T-helper 1 cell (primary cell): ENCODE measurements at places on chromosomes 7 and 10.

DNA sequence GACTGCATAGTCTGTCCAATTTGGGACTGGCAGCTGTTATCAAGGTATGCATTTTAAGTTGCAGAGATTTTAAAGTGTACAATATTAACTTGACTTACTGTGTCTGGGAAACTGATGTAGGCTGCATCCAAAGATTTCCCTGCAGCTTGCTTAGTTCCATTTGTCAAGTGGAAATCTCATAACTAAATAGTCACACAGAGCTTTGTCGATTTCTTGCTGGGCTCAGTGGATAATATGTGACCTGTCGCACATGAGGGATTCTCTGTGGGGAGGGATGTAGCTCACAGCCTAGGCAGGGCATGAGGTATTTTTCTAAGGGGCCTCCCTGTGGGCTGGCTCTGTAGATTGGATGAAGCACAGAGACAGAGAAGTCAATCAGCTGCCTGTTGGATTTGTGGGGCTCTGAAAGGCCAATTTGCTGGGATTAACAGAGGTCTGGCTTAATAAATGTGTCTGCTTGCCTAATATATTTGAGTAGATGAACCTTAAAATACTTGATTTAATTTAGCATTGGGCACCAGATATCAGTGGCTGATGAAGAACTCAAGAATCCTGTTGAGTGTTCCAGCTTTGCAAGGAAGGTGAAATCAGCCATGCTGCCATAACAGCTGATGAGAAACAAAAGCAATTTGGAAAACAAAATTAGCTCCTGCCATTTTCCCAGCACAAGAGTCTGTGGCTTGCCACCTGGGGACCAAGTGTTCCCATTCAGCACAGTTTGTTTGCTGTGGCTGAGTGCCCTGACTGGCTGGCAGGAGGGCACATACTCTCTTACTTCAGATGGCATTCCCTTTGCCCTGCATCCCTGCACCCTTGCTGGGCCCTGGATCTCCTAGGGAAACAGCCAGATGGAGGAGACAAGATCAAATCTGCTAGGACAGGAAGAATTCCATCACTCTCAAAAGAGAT is 598.5 kb downstream of the SORCS3 start:
- no peak for DNase-seq

DNA sequence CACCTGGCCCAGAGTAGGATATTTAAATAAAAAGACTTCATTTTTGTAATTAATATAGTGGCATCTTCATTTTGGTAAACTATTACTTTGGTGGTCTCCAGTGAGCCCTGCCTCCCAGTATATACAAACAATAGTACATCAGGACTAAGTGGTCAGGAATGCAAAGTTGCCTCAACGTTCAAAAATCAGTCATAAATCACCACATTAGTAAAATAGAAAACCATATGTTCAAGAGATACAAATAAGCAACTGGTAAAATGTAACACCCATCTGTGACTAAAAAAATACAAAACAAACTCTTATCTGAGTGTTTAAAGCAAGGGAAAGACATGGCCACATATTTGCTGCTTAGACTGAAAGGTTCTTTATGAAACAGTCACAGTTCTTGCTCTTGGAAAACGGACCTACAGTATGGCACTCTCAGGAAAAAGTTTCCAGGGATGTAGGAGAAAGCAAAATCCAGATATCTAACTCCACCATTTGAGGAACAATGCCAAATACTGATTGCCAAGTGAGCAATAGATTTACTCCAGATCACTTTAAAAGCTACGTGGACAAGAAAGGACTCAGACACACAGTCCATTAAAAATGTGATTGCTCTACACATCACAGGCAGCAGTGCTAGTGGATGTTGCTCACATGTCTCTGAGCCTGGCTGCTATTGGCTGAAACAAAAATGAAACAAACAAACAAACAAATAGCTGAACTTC is 15.1 kb upstream of the RHOBTB1 start:
- no peak for DNase-seq

GRCh38 chr10:128035557-128035973 is 90.7 kb downstream of the MKI67 start:
- DNase-seq = peak; percentile 57

GRCh38 chr7:87471473-87471872 is 4.0 kb downstream of the ABCB4 start:
- no peak for DNase-seq

GRCh38 chr10:103584216-103585010 is 90.9 kb downstream of the NEURL1 start:
- peak; percentile 76 for DNase-seq

- no peak for DNase-seq
Observed at GRCh38 chr7:104852386-104852785, 161.6 kb upstream of the KMT2E start.

DNA sequence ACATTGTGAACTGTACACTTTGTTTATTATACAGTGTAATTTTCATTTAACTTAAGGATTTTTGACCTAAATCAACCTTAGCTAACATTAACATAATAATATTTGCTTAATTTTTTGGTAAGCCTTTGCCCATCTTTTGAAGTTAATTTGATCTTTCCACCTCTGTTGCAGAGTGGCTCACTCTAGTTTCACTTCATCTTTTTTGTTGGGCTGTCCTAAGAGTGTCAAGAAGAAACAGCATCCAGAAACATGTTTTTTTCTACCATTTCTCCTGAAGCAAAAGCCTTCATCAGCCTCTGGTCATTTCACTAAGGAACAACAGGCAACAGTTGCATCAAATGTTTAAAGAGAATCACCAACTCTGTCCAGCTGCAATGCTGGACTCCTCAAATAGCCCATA is 824.7 kb downstream of the REEP3 start:
- no peak for DNase-seq

GRCh38 chr7:85612514-85612913 is 425.7 kb upstream of the SEMA3D start:
- DNase-seq = no peak

- DNase-seq = no peak
Observed at GRCh38 chr10:44743535-44743934, 167.6 kb upstream of the TMEM72 start.

- DNase-seq = no peak
Observed at GRCh38 chr10:75013007-75013406, 98.4 kb upstream of the SAMD8 start.

GRCh38 chr10:30357806-30358205 is 8.7 kb upstream of the MTPAP start:
- no peak for DNase-seq

GRCh38 chr10:124119946-124120345 is 26.5 kb upstream of the CHST15 start:
- DNase-seq = no peak

GRCh38 chr10:68594405-68594804 is 34.3 kb downstream of the TET1 start:
- DNase-seq = no peak

- DNase-seq = no peak
Observed at GRCh38 chr10:119537953-119538630, 4.4 kb downstream of the RGS10 start.

GRCh38 chr7:37920849-37921805 is 687 bp downstream of the EPDR1 start:
- DNase-seq = no peak

DNA sequence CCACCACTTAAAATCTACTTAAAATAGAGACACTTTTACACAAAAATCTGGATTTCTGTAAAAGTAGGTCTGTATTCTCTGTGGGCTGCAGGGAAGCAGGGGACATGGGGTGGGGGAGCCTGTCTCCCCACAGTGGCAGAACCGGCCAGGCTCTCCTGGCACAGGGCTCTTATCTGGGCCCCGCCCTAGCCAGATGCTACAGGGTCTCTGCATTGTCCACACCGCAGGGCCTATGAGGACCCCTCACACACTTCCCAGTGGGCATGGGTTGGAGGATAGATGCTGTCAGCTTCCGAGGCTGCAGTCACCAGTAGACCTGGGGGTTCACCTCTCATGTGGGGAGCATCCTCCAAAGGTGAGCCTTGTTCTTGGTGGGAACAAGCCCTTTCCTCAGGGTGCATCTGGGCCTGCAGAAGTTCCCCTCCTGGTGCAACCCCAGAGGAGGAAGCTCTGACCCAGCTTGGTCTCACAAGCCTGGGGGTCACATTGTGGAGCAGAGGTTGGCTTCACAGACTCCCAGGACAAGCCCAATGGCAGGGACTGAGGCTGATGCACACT is 15.4 kb upstream of the MYL7 start:
- DNase-seq = no peak

DNA sequence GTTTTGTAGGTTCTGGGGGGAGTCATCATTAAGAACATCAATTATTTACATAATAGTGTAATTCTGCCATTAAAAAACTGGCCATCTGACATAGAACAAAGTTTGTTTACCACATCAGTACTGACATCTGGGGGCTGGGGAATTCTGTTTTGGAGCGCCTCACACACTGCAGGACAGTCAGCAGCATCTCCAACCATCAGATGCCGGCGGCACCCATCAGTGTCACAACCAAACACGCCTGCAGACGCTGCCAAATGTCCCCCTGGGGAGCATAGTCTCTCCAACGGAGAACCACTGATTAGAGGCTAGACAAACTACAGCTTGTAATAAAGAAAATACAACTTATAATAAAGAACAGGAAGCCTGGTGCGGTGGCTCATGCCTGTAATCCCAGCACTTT is 26.0 kb downstream of the GNA12 start:
- no peak for DNase-seq

DNA sequence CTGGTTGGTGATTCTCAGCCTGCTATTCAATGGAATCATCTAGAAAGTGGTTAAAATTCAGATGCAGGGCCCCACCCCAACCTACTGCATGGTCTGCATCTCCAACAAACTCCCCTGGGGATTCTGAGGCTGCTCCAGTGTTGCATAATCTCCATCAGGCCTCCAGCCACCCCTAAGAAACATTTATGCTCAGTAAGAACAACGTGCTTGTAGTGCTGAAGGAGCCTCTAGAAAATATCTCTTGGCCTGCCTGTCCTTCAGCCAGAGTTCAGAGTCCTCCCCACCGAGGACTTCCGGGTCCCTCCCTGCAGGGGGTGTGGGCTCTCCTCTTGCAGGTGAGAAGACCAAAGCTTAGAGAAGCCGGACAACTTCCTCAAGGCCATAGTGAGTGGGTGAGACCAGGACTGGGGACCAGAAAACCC is 159.8 kb downstream of the SH3PXD2A start:
- no peak for DNase-seq

DNA sequence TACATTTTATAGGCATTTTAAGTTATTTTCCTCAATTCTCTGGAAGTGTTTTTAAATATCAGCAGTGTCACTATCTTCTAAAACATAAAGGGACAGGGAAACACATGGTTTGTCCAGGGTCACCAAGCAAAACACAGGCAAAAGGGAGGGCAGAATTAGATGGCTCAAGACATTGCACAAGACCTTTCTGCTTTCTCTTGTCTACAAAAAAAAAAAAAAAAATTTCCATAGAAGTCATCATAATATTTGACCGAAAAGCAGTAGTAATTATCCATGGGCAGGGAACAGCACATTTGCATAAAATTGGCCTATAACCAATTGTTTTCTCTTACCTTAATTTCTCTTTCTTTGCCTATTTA is 703.1 kb upstream of the FZD8 start:
- no peak for DNase-seq

GRCh38 chr7:13846386-13846785 is 143.1 kb downstream of the ETV1 start:
- DNase-seq = no peak

GRCh38 chr7:19675816-19676215 is 33.0 kb downstream of the POLR1F start:
- DNase-seq = no peak

GRCh38 chr7:85695533-85695932 is 508.7 kb upstream of the SEMA3D start:
- no peak for DNase-seq

GRCh38 chr10:7230951-7231350 is 179.9 kb downstream of the SFMBT2 start:
- no peak for DNase-seq

GRCh38 chr10:26556748-26557640 is 118.9 kb downstream of the APBB1IP start:
- peak; percentile 14 for DNase-seq

GRCh38 chr7:79037001-79037400 is 416.5 kb downstream of the MAGI2 start:
- DNase-seq = no peak

DNA sequence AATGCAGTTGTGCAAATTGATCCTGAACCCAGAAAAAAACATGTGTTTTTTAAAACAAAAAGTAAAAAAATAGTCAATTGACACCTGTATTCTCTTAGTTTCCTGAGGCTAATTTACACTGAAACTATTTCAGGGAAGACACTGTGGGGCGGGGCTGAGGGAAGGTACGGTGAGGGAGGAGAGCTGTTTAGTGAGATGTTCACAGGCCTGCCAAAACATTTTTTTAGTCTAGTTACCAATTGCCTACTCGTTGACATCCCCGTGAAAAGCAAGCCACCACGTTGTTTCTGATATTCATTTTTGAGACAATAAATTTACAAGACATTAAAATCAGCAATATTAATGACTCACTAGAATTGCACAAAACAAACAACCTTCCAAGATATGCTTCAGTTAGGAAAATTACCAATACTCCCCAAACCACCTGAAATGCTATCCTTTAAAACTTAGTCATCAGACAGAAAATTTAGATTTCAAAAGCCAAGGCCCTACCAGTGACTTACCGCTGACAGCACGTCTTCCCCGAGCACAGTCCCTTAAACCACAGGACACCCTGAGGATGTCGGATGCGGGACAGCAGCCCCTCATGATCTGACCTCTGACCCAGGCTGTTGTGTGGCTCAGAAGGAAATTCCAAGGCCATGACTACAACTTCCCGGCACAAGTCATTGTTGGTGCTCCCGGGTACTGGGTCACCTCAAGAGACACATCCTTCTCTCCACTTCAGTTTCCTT is 279.2 kb downstream of the PRPF18 start:
- no peak for DNase-seq

GRCh38 chr7:108561047-108561619 is 8.4 kb downstream of the THAP5 start:
- no peak for DNase-seq

- no peak for DNase-seq
Observed at GRCh38 chr10:14995964-14996565, 36.9 kb downstream of the MEIG1 start.

DNA sequence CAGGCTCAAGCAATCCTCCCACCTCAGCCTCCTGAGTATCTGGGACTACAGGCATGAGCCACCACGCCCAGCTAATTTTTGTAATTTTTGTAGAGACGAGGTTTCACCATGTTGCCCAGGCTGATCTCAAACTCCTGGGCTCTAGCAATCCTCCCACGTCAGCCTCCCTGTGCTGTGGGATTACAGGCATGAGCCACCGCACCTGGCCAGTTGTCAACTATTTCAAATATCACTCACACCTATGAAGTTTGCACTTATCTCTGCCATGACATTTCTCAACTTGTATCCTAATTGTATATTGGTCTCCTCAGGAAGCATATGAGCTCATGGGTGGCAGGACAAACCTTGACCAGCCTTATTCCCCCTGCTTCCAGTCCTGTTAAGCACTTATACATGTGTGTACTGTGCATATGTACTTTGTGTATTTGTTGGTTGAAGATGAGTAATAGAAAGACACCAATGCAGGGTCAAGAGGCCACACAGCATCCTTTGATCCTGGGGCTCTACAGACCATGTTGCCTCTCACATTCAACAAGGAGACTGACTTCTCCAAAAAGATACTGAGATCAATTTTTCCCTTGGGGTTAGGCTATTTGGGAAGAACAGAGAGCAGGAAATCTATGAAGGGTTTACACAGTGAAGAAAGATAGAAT is 82.2 kb downstream of the SLC16A9 start:
- no peak for DNase-seq

- DNase-seq = no peak
Observed at GRCh38 chr7:135368416-135369186, 135.0 kb downstream of the STRA8 start.
